NT2/D1 (cell line): ENCODE measurements at places on chromosomes 3 and 15.

DNA sequence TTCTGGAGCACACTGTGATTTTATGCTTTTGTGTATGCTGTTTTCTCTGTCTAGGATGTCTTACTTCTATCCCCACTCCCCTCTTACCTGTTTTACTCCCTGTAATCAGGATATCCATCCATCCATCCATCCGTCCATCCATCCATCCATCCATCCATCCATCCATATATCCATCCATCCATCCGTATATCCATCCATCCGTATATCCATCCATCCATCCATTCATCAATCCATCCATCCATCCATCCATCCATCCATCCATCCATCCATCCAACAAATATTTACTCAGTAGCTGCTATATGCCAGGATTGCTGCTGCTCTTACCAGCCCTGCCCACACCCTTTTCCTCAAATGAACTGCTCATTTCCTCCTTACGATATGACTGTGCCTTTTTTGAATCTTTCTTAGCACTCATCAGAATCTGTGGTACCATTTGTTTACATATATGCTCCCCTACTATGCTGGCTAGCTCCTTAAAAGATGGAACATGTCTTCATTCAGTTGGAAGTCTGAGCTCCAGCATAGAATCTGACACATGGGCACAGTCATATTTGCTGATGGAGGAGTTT lies 35.2 kb downstream of the USP13 start:
- no peak for DNase-seq

DNA sequence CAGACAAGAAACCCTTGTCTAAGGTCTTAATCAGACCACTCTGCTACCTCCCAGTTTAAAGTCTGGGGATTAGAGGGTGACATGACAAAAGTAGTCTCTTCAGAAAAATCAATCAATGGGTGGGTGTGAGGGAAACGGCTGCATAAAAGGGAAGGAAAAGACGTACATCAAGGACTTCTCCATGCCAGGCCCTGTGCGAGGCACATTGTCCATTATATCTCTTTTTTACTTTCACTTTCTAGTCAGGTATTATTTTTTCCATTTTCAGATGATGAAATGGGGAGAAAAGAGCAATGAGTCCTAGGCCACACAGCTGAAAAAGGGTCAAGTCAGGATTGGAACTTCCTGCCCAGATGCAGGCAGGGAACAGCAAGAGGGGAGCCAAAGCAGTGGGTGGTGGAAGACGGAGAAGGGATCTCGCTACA lies 4.6 kb upstream of the CX3CR1 start:
- DNase-seq, result no peak

DNA sequence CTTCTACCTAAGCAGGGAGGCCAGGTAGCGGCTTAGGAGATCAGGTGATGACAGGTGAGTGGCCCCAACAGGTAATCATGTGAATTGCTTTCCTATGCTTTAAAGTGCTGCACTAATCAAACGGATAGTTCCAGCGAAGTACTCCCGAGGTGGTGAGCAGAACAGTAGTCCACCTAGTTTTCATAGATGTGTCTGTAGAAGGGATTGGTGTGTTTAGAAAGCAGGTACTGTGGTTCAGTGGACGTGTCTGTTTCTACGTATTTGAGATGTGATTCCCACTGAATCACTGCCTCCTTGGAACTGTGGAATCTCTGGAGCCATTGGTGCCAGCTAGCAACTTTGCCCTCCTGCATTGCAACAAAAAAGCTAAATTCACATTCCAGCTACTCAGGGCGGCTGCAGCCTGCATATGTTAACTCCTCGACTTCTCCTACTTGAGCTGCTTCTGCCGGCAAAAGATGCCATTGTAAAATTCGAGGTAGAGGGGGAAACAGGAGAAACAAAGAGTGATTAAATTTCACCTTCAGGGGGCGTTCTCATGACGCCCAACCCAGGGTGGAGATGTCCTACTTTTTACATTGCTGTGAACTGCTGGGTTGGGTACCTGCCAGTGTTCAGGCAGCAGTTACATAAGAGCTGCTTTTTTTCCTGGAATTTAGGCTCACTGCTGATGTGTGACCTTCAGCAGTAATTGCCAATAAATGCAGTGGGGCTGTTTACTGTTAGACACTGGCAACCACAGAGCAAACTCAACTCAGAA lies 227.3 kb downstream of the ITPR1 start:
- DNase-seq, result peak; percentile 55

DNA sequence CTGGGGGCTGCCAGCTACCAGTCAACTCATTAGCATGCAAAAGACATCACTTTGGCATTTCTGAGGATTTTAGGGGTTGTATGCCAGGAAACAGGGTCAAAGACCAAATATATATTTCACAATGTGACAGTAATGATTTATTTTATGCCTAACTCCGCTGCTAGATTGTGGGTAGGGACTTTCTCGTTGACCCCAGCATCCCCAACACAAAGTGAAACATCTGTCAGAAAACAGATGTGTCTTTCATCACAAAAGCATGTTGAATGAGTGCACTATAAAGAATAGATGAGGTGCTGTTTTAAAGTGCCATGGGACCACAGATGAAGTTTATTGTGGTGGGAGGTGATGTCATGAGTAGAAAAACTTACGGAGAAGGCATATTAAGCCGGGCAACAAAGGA lies 59.7 kb downstream of the ITPR1 start:
- DNase-seq, result no peak

- DNase-seq, result no peak
These were observed 63.3 kb downstream of the RPL22L1 start for GRCh38 chr3:170806676-170807075.
